ENCODE measurements at places on chromosomes 3 and 15.

DNA sequence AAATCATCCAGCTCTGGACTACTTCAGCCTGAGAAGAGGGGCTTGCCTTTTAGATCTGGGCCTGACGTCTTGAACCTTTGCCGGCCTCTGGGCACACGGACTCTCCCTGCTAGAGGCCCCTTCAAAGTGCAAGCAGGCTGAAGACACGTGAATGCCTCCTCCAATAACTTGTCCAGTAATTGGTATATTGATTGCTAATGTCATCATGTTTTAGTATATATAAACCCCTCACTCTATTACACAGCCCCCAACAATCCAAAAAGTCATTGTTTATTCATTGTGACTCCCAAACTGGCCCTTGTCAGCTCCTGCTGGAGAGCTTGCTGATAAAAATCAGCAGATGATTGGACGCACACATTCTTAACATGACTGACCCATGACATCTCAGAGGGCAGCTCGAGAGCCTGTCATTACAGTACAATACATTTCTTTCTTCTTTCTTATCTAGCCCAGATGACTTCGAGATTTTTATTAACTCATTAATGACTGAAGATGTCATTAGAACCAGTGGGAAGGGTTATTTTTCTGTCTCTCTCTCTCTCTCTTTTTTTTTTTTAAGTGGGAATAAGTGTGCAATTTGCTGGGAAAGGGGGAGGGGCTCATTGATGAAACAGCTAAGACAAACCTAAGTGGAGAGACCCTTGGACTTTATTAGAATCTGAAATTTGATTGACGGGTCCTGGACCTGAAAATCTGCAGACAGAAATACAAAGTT lies 65.5 kb upstream of the NR2F2 start:
- DNase-seq: no peak

GRCh38 chr15:50558012-50558411 lies 11.5 kb upstream of the USP50 start:
- no peak for DNase-seq

DNA sequence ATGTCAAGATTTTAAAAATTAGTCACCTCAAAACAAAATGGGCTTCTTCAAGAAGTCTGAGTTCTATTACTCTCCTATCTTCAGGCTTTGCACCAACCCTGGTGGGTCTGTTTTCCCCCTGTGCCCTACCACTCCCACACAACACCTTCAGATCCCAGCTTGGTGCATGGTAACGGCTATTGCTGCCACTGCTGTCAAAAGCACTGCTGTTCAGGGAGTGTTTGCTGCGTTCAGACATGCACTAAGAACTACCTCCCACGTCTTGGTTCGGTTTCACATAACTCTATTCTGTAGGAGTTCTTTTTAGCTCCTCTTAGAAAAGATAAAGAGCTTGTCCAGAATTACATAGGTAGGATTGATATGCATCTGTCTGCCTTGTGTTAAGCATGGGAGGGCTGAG lies 799.2 kb downstream of the NR2F2 start:
- no peak for DNase-seq

- no peak for DNase-seq
Measured at GRCh38 chr3:18720543-18720942, 295.4 kb upstream of the SATB1 start.

- no peak for DNase-seq
Measured at GRCh38 chr15:60391722-60392315, 6.0 kb downstream of the ANXA2 start.

GRCh38 chr3:120684896-120685295 lies 2.9 kb upstream of the HGD start:
- DNase-seq: no peak

DNA sequence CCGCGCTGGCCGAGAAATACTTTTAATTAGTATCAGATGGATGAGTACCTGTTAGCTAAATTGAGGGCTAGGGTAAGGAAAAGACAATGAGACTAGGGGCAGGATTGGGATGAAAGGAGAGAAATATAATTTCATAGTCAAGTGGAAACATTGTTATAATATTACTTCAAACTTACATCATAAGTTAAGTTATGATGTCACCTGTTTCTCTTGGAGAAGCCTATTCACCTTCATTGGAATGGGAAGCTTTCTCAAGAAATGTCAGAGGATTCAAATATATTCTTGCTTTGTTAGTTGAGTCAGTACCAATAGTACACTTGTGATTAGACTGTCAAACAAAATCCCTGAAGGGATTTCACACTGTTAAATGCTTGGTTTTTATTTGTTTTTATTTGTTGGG lies 116.2 kb downstream of the NEO1 start:
- no peak for DNase-seq

GRCh38 chr3:72343078-72343477 lies 505.2 kb downstream of the SHQ1 start:
- DNase-seq: no peak

- no peak for DNase-seq
Measured at GRCh38 chr3:85313380-85313779, 354.6 kb downstream of the CADM2 start.

GRCh38 chr3:172673210-172673679 lies 37.6 kb downstream of the NCEH1 start:
- DNase-seq: peak; percentile 18

DNA sequence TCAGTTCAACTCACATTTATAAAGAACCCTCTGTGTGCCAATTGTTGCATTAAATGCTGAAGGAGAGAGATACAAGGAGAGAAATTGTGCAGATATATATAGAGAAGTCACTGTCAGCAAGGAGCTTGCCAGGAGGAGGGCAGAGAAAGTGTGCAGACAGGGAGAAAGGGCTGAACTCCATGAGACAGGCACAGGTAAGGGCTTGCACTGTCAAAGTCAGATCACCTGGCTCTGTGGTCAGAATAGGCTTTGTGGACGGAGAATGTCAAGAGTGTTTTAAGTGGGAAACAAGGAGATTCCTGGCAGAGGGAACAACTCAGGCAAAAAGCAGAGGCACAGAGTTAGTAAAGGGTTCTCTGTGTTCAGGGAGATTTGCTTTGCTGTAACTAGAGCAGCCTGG lies 303.0 kb upstream of the TPRG1 start:
- no peak for DNase-seq

- no peak for DNase-seq
Measured at GRCh38 chr15:63075984-63076713, 33.6 kb downstream of the TPM1 start.

DNA sequence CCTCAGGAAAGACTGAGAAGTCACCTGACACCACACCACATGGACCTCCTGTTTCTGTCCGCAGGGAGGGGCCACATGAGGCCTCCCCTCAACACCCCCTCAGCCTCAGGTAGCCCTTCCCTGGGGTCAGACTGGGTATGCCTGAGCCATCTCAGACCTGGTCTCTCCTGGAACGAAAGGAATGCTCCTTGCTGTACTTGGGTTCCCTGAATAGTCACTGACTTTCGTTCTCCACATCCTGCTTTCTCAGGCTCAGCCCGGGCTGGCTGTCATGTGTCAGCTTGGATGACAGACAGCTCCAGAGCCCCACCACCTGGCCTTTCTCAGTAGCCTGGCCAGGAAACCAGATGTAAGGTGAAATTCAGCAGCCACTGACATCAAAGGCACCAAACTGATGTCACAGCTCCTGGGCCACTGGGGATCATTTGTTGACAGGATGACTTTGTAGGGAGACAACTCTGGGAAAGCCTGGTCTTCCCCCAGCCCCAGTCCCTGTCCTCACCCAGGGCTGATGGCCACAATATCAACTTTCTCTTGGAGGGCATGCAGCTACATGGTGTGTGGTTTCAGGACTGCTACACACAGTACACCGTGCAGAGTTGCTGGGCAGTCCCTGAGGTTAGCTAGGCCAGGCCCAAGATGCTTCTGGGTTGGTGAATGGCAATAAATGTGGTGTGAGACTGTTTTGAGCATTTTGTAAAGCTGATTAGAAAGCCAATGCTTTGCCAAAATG lies 141.4 kb upstream of the MRPS22 start:
- DNase-seq: no peak

- DNase-seq: no peak
Measured at GRCh38 chr3:56253941-56254665, 214.2 kb downstream of the ERC2 start.

GRCh38 chr15:31985607-31986006 lies 44.7 kb upstream of the CHRNA7 start:
- no peak for DNase-seq

- no peak for DNase-seq
Measured at GRCh38 chr3:141643391-141643790, 94.7 kb upstream of the RNF7 start.

DNA sequence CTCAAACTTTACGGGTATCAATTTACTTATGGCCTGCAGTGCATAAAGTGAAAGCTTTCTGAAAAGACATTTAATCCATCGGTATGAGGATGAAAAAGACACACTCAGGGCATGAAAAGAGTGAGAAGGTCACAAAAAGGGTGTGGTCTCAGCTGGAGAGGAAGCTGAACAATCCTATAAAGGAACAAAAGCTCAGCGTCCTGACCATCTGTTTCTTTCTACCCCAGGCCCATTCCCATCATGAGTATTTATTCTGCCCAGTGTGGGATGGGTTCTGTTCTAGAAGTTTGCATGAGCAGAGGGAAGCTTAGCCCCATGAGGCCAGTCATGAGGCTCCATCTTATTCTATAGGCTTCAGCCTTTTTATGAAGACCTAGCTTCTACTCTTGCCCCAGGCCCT lies 144.6 kb downstream of the LPP start:
- DNase-seq: no peak

DNA sequence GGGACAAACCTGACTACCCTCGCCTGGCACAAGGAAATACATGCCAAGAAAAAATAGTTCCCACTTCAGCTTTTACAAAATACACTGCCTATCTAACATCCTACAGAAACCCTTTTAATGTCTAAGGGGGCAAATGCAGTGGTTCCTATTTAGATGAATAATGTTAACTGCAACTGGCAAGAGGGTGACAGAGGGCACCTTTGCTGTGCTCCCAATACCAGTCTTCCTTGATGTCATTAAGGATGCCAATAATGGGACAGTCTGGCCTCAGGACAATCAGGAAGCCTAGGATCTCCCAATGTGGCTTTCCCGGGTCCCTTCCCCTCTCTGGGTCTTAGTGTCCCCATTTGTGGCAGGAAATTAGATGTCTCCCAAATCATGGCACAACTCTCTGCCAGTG lies 13.9 kb downstream of the CSRNP1 start:
- DNase-seq: no peak

- peak; percentile 57 for DNase-seq
Measured at GRCh38 chr15:63971427-63971805, 74.9 kb downstream of the DAPK2 start.

- no peak for DNase-seq
Measured at GRCh38 chr15:64845183-64845611, 3.5 kb downstream of the PLEKHO2 start.

- no peak for DNase-seq
Measured at GRCh38 chr3:98540346-98540745, 8.6 kb downstream of the GPR15 start.

- no peak for DNase-seq
Measured at GRCh38 chr3:195226900-195227447, 44.0 kb downstream of the XXYLT1 start.

GRCh38 chr3:189372243-189372642 lies 200.5 kb downstream of the TPRG1 start:
- DNase-seq: no peak

GRCh38 chr15:57457726-57458125 lies 81.4 kb downstream of the CGNL1 start:
- DNase-seq: no peak

GRCh38 chr15:27990521-27991515 lies 108.3 kb downstream of the OCA2 start:
- DNase-seq: no peak

DNA sequence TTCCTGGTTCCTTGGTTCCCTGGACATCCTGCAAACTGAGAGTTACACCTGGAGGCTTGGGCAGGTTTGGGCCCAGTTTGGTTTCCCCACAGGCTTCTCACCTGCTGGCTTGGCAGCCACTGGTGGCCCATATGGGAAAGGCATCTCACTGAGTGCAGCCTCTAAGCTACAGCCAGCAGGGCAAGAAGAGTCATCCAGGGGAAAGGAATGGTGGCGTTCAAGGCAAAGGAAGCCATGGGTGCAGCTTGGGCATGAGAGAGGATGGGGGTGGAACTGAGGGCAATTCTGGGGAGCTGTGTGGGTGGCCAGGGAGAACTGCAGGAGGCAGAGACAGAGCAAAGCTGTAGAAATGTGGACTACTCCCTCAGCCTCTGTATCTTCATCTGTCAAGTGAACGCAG lies 106.4 kb downstream of the EPHB1 start:
- DNase-seq: no peak

GRCh38 chr15:59791755-59792154 lies 102.6 kb upstream of the BNIP2 start:
- DNase-seq: no peak

- DNase-seq: no peak
Measured at GRCh38 chr15:95742256-95742655, 588.2 kb upstream of the NR2F2 start.

DNA sequence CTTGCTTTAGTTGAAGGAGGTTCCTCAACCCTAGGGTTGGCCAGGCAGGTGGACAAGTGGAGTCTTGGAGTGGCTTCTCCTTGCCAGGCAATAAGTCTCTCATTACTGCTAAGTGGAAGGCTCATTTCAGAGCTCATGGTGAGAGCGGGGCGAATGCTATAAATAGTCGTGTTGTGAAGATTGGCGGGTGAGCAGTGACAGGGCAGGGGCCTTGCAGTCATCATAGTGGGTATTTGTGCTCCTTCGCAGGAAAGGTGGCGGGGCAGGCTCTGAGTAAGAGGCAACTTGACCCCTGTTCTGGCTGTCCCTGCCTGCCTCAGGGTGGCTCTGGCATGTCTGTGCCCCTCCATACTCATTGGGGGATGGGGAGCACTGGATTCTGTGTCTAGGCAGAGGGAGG lies 8.7 kb upstream of the GRM2 start:
- no peak for DNase-seq

Measured in T-cell (primary cell).